Activated gamma-delta T cell treated with anti-CD3 and anti-CD28 coated beads, Interleukin-2, amount 50 U/mL, for 16 hours (primary cell): ENCODE measurements at places on chromosomes 1 and 21.

- no peak for DNase-seq
These were observed 42.7 kb upstream of the TRIM45 start for GRCh38 chr1:117164209-117164608.

- no peak for DNase-seq
These were observed 108.5 kb downstream of the SDCCAG8 start for GRCh38 chr1:243364330-243364729.

DNA sequence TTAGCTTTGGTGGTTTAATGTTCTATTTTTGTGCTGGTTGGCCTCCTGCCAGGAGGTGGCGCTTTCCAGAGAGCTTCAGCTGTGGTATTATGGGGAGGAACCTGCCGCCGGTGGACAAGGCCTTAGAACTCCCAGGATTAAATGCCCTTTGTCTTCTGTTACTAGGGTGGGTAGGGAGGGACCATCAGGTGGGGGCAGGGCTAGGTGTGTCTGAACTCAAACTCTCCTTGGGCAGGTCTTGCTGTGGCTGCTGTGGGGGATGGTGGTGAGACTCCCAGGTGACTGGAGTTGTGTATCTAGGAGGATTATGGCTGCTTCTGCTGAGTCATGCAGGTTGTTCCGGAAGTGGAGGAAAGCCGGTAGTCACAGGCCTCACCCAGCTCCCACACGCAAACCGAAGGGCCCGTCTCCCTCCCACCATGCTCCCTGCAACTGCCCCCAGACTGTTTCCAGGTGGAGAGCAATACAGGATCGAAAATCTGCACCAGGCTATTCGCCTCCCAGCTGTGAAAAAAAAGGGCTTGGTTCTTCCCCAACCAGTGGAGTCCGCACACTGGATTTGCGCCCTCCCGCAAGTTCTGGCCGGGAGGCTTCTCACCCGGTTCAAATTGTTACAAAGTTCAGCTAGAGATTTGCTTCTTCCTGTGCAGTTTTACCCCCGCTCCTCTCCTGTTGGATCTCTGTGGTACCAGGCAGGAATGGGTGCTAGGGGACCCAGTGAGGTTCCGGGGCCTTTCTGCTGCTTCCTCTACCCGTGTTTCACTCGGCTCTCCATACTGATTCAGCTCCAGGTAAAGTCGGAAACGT lies 220.5 kb downstream of the CENPF start:
- no peak for DNase-seq

- no peak for DNase-seq
These were observed 14.9 kb downstream of the UTP11 start for GRCh38 chr1:38027201-38028104.

- no peak for DNase-seq
These were observed 1.1 kb upstream of the KNCN start for GRCh38 chr1:46552357-46553237.
